ENCODE measurements at places on chromosomes 7 and 10.

- no peak for DNase-seq
Observed at GRCh38 chr10:2611603-2612002, 455.7 kb upstream of the PFKP start.

DNA sequence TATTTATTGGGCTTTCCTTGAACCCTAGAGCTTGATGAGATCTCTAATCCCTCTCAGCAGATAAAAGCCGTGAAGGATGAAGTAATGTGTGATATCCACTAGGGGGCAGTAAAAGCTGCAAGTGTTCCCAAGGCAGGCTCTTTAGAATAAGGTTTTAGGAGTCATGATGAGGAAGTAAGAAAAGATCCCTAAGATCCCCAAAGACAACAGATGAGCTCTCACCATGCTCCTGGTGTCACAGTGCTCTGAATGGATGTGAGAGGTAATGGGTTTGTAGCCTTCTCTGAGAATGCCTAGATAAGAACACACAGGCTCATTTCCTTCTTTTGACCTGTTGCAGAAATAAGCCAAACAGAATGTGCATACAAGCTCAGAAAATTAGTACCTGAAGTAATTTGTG lies 70.4 kb upstream of the ITPRID1 start:
- no peak for DNase-seq

DNA sequence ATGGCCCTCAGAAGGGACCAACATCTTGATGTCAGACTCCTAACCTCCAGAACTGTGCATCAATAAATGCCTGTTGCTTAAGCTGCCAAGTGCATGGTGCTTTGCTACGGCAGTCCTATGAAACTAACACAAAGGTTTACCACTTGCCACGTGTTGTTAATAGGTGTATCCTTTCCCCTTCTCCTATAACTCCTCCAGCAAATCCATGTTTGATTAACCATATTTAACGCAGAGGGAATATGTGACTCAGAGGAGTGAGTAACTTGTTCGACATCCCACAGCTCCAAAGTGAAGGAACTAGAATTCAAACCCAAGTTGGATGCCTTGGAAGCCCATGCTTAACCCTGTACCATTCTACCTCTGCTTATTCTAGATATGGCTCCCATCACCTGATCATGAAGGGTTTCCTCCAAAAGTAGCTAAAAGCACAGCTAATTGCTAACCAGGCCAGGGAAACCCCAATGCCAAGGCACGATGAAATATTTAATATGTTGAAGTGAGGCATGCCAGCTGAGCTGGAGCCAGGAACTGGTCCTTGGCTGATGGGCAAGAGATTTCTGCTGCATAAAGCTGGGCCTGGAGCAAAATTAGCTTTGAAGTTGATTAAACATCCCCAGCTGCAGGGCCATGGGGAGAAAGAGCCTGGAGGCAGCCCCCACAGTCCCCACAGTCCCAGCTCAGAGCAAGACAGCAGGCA lies 131.9 kb downstream of the C10orf90 start:
- no peak for DNase-seq

- peak; percentile 65 for DNase-seq
Observed at GRCh38 chr10:5297466-5297865, 67.3 kb upstream of the UCN3 start.

- no peak for DNase-seq
Observed at GRCh38 chr10:127200646-127201045, 4.3 kb upstream of the INSYN2A start.

- no peak for DNase-seq
Observed at GRCh38 chr10:52918714-52919305, 146.2 kb upstream of the MBL2 start.

DNA sequence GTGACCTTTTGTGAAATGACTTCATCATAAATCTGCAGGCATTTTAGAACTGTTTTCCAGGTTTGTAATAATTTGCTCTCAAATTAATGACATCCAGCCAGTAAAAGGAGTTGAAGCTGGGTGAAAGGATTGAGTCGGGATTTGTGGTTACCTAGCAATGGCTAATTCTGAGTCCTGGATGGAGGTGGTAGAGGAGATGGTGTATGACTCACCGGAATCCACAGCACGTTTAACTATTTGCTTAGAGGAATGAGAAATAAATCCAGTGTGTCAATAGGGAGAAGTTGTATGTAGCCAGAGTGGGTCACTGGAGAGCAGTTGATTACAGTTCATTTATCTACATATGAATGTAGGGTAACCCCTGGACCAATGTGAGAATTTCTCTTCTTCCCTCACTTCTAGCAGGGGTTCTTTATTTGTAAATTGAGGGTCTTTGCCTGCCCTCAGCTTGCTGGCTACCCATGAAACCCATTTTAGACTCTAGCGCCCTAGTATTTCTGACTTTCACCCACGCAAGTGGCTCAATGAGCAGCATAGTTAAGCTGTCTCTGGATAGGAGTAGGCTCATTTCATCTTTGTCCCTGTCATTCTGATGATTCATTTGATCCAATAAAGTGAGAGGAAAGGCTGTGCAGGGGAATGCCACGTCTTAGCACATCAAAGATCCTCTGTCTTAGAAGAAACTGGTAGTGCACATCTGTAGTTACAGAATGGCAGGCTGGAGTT lies 547.8 kb downstream of the SORCS3 start:
- DNase-seq, result no peak

- no peak for DNase-seq
Observed at GRCh38 chr10:5584895-5585516, 60.2 kb downstream of the CALML3 start.

GRCh38 chr7:46576950-46577349 lies 655.9 kb upstream of the IGFBP3 start:
- DNase-seq, result no peak

- DNase-seq, result no peak
Observed at GRCh38 chr7:55426676-55427075, 61.5 kb downstream of the LANCL2 start.

GRCh38 chr7:28304290-28304689 lies 108.0 kb upstream of the CREB5 start:
- DNase-seq, result no peak

DNA sequence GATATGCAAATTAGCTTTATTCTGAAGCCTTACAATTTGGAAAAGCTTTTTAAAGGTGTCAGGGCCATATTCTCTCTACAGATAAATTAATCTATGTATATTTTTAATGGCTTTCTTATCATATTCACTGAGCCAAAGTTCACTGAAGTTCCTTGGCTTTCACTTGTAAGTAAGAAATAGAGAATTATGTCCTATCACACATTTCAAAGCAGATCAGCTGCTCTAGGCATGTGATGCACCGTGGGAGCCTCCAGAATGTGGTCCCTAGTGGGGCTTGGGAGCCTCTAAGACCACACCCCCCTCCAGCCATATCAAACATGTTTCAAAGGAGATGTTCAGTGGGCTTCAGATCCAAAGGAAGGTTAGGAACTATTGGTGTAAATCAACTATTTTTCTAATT lies 51.5 kb downstream of the LAMB4 start:
- DNase-seq, result no peak

DNA sequence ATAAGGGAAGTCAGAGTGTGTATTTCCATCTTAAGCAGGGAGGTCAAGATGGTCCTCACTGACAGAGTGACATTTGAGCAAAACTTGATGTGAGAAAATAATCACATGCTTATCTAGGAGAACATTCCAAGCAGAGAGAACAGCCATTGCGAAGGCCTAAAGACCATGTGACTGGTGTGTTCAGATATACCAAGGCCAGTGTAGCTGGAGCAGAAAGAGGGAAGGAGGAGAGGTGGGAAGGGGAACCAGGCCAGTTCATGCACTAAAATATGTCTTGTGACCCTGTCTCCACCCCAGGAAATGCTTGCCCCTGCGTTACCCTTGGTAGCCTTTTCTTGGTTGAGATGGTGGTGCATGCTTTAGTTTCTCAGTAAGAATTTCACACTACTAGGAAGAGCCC lies 77.4 kb downstream of the CACNB2 start:
- DNase-seq, result no peak

DNA sequence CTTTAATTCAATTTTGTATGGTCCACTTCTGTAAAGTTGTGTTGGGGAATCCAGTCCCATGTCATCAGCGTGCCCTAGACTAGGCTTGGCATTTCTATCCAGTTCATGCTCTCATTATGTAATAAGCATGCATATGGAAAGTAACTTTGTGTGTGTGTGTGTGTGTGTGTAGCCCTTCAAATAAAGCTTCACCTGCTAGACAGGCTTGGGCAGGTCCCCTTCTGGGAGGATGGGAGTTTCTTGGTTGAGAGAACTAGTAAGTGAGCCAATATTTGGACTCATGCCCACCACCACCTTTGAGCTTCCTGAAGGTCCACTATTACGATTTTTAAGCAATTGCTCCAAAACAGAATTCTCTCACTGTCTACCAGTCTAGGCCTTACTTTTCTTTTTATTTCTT lies 6.9 kb downstream of the BZW2 start:
- DNase-seq, result no peak

- no peak for DNase-seq
Observed at GRCh38 chr7:20491284-20491683, 124.2 kb upstream of the ABCB5 start.

DNA sequence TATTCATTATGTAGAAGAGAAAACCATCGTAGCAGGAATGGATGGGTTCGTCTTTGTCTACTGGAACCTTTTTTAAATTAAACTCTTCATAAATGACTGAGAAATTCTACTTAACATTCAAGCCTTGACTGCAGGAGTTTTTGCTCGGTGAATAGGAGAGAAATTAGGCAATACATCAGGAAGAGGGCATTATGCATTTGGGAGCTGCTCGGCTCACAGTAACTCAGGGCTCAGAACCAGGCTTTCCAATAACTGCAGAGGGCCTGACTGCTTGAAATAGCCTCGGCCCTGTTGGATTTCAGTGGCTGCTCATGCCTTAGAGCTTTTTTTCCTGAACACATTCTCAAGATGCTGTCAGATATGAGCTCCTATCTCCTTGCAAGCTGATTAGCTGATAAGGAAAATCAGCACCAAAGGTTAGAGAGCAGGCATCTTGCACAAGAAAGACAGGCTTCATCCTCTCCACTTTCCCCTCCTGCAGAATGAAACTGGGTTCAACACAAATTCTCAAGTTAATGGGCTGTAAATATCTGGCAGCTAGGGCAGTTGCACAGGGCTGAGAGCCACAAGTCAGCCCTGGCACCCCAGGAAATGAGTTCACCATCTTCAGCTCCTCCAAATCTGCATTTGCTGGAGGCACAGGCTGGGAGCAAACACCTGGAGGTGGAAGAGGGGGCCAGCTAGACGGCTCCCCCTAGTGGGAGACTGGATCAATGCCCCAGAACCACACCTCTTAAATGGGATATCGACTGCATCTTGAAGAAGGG lies 24.3 kb downstream of the TECTB start:
- peak; percentile 22 for DNase-seq

- no peak for DNase-seq
Observed at GRCh38 chr7:94445696-94446194, 51.0 kb downstream of the COL1A2 start.

- no peak for DNase-seq
Observed at GRCh38 chr10:130179640-130180039, 43.4 kb downstream of the GLRX3 start.

DNA sequence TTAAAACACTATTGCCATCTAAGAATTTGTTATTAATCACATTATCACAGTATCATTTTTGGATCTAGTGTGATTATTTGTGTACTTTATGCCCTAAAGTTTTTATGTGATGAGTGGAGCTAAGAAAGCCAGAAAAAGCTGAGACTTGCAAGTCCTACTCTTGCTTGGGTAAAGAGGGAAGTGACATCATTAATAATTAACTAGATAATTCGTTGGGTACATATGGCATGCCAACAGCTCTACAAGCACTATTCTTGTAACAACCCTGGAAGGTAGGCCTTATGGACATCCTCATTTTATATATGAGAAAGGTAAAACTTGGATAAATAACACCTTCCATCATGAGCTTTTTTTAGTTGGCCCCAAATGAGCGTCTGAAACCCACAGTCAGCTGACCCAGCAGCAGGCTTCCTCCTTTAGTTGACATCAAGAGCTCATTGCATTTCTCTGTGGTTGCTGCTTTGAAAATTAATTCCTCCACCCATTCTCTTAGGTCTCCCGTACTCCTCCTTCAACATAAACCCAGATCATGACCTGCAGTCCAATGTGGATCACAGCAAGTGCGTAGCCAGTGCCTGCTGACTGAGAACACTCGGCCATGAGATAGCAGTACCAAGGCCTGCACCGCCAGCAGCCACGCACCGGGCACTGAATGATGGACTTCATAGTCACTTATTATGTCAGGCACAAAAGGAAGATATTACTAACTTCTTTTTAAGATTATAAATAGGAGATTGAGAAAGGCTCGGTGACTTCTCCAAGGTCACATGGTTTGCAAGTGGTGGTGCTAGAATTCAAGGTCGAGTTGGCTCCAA lies 292.0 kb upstream of the AOAH start:
- no peak for DNase-seq

DNA sequence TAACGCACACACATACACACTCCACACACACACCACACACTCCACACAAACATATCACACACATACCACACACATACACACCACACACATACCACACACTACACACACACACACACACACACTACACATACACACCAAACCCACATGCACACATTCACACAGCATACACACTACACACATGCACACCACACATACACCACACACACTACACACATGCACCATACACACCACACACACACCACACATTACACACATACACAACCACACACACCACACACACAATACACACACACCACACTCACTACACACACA lies 66.3 kb downstream of the MKI67 start:
- no peak for DNase-seq

DNA sequence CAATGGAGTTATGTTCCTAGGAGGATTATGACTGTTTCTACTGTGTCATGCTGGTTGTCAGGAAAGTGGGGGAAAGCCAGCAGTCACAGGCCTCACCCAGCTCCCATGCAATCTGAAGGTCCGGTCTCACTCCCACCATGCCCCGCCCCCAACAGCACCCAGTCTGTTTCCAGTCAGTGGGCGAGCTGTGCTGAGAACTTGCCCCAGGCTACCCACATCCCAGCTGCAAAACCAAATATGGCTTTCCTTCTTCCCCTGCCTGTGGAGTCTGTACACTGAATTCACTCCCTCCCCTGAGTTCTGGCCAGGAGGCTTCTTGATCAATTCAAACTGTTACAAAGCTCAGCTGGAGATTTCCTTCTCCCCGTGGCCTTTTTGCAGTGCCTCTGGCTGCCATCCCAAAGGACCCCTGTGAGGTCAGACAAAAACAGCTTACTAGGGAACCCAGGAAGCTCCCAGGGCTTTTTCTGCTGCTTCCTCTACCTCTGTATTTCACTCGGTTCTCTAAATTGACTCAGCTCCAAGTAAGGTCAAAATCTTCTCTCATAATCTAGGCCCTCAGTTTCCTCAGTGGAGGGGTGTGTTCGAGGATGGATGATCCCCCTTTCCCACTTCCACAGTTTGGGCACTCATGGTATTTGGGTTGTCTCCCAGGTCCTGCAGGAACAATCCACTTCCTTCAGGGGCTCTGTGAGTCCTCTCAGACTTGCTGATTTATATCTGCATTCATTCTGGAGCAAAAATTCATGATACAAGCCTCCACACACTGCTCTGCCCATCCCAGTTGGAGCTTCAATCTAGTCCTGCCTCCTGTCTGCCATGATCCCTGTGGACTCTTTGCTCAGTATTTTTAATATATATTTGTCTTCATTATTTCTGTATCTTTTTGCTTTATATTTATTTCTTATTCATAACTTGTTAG lies 205.5 kb downstream of the SEMA3D start:
- no peak for DNase-seq

Measured in CD4-positive, alpha-beta T cell treated with Interferon alpha-2 for 1 hour (primary cell).